Peyer's patch (tissue), 4 donors: ENCODE measurements at places on chromosomes 6 and 20. TPM values are rescaled to one million over a fixed set of nuclear protein-coding genes. Genes with fewer than 3 reads are reported as not detected.

CFAP206 gene
- total RNA-seq, result not detected

GRM4 gene
- total RNA-seq, result not detected

GRCh38 chr6:31901415-31901952 lies 402 bp downstream of the ZBTB12 start:
- no peaks in the 10 kb centered on the region for H3K36me3 ChIP-seq
- peak overlapping the region; percentile 78 for H3K4me3 ChIP-seq
- peak overlapping the region; percentile 91 for H3K27ac ChIP-seq
- DNase-seq, result peak; percentile 72

PRDM13 gene
- total RNA-seq, result not detected

SYTL3 gene
- total RNA-seq, result 23.1 TPM

- H3K4me3 ChIP-seq, result no peak overlapping the region
- DNase-seq, result no peak
- no peaks in the 10 kb centered on the region for H3K36me3 ChIP-seq
Observed at GRCh38 chr20:50264534-50265145, 74.0 kb downstream of the CEBPB start.

DNA sequence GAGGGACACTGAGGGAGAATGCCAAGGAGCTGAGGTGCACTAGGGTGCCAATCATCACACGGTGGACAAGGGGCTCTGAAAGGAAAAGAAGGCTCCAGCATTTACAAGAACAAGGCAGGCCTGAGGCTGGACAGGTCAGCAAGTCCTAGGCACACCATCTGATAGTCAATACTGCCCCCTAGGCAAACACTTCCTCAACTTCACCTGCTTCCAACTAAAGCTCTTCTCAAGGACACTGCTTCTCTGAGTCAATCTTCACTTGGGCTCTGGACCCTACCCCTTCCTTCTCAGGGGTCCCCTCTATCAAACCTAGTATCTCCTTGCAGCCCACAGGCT lies 37.7 kb upstream of the SLC4A11 start:
- no peak overlapping the region for H3K27ac ChIP-seq
- H3K36me3 ChIP-seq, result peaks cover 7% of the 10 kb centered on the region
- no peaks in the 10 kb centered on the region for H3K4me1 ChIP-seq
- H3K27me3 ChIP-seq, result no peaks in the 10 kb centered on the region
- H3K4me3 ChIP-seq, result no peak overlapping the region
